ENCODE measurements at places on chromosomes 4 and X.

GRCh38 chr4:160836431-160836830 lies 1327.4 kb downstream of the FSTL5 start:
- no peak for DNase-seq

DNA sequence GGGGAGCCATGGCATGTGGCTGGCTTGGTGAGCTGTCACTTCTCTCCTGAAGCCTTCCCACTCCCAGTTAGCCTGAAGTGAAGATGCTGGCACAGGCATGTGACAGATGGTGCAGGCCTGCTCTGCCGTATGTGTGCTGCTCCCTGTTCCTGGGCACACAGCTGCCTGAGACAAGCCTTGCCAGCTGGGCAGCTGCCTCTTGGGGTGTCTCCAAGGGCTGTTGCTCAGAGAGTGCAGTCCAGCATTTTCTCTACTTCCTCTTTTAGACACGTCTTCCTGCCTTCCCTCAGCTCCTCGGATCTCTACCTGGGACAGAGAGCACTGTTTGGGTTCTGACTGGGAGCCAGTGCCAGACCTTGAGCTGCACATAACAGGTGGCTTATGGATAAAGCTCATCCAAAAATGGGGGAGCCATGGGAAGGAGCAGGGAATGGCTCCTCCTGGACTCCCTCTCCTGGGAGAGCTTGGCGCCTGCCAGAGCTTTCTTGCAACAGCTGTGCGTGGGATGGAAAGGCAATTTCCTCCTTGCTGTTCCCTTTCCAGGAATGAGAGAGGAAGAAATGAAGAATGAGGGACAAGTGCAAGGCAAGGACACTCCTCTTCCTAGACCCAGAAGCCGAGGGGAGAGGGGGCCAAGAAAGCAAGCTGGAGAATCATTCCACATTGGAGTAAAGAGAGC lies 132.9 kb downstream of the MSL3 start:
- no peak for DNase-seq

DNA sequence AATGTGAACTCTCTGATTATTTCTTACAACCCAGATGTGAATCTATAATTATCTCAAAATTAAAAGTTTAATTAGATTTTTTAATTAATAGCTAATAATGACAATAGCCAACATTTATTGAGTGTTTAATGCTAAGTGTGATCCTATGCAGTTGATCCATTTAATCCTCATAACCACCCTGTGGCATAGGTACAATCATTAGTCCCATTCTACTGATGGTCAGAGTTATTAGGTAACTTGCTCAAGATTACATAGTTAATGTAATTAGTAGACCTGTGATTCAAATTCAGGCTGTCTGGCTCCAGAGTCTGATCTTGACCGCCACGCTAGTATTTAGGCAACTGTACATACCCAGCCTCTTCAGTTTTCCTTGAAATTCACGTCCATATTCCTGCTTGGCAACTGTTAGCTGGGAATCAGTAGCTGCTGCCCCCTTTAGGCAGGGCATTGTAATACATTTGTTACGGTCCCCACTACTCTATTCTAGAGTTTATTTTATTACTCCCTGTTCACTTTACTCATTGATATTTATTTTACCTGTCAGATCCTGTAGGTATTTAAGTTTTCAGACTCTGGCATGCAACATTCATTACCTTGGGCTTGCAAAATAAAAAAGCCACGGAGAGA lies 20.6 kb upstream of the TEC start:
- DNase-seq = no peak

DNA sequence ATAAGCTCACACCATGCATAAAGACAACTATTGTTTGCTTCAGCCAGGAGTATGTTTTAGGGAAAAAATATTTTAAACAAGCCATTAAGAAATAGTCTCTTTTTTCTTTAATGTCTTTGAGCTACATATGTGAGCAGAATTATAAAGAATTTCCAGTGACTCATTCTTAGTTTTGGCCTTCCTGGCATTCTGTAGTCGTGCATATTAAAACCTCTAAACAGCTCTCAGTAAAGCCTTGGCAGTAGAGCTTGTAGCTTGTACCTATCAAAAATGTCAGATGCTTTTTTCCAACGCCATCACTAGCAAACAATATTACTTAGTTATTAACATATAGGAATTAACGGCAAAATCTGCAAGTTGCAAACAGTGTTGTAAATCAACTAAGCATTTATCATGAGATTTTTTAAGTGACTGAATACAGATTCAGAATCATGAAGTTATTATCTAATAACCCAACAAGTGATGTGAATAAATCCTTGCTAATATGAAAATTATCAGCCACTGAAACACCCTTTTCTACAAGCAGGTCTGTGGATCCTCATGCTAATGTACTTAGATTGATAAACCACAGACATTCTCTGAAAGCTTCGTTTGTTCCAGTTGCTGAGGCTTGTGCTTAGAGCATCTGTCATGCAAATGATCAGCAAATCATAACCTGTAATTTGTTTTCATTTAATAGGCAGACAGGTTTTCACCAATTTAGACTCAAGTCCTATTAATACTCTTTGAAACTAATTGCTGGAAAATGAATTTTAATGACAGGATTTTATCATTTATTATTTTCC lies 412.0 kb upstream of the ATOH1 start:
- DNase-seq = no peak

GRCh38 chrX:46837558-46838485 lies 979 bp downstream of the RP2 start:
- no peak for DNase-seq

- no peak for DNase-seq
These were observed 9.1 kb upstream of the ARHGEF38 start for GRCh38 chr4:105543346-105543745.

- DNase-seq = no peak
These were observed 703 bp upstream of the FTSJ1 start for GRCh38 chrX:48475296-48475695.

DNA sequence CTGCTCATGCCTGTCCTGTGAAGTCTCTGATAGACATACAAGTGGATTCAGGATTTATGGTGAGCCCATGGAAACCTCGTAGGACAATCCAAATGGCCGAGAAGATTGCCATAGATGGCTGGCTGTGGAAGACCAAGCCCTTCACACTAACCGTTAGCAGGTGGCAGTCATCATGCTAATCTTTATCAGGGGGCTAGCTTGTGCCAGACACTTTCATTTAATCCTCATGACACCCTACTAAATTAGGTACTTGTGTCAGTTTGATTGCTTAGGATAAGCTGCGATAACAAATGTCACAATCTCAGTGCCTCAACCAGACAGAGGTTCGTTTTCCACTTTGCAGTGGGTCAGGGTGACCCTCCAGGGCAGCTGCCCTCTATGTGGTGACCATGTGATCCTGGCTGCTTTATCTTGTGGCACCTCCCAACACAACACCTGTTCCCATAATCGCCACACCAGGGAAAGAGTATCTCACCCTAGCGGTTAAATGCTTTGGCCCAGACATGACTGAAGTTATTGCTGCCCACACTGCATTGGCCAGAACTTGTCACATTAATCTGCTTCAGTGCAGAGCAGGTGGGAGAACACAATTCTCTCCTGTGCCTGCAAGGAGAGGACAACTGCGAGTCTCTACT lies 60.8 kb downstream of the REPS2 start:
- DNase-seq = no peak

Measured in stimulated activated CD8-positive, alpha-beta memory T cell treated with anti-CD3 and anti-CD28 coated beads, Interleukin-15, amount 100 ng/mL, for 1 hour (primary cell).